ENCODE measurements at places on chromosomes 4 and X.

DNA sequence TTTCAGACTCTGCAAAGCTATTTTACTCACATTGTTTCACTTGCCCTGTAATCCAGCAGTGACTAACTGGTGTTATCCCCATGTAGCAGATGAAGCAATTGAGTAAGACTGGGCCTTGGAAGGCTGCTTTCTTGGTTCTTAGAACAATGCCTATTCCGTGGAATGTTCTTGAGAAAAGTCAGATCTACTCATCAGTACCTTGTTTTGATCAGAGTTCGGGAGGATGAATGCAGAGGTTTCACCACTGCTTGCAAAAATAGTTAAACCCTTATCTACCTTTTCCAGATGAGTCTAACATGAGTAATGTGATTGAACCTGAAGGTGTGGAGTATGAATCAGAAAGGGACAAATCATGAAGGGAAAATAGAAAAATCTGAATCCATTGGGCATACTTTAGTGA lies 1.8 kb downstream of the MAOB start:
- DNase-seq = no peak

DNA sequence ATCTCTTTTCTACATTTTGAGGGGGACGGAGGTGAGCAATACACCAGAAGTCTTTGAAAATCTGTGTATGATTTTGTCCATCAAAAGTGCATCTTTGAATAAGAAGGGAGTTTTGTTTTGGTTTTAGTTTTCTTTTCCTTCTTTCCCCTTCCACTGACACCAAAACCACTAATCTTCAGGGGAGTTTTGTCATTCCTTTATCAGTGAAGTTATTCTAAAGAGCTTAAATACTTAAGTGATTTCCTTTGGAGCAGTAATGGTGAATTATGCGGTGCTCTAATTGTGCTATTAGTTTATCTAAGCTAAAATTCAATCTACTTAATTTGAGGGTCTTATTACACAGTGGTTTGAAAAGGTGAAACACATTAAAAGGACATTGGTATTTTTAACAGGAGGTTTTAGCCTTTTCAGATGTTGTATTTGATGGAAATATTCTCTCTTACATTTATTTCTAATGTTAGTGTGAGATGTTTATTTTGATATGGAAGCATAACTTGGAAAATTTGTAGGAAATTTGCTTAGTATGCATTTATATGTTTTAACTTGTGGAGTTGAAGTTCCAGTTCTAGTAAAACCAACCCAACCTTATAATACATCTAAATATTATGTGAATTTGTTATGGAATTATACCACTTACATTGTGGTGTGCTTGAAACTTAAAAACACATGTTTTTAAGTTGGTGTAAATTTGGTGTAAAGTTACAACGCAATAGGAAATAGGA lies 124.9 kb downstream of the PCDH7 start:
- no peak for DNase-seq

DNA sequence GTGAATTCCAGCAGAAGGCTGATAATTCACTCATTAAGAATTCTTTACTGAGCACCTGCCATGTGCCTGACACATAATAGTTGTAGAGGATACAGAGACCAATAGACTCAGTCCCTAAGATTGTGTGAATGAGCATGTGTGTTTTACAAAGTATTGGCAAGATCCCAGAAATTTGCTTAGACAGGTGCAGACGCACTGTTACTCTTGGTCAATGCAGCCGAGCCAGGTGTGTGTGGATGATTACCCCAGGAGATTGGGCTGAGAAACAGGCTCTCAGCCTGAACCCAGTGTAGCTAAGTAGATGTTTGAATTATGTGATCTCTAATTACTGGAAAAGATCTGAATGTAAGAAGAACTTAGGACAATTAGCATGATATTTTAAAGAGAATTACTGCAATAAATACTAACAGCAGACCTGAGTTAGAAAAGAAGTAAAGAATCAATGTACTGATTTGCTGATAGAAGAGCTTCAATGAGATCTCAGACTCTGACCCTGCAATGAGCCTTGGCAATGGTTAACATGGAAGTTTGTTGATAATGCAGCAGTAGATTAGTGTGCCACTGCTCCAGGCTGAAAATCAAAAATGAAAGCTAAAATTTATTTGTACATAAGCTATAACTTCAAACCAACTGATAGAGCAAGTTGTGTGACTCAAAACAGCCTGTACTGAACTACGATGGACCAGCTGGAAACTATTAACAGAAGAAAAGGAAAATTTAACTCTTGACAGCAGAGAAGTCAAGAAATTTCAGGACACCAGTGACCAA lies 32.2 kb upstream of the NDST4 start:
- no peak for DNase-seq

DNA sequence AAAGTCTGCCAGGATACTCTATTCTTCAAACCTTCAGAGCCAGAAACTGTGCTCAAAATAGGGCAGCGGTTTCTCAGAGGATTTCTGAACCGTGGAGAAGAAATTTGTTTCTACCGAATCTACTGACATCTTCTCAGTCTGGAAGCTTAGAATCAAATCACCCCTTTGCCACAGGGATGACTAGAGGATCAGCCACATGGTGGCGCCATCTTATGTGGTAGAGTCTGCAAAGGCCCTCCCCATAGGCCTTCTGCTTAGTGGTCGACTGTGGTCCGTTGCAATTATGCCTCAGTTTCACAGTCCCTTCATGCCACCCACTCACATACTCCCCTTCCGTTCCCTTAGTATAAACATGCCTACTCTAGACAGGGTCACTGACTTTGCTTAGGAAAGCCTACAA lies 680.7 kb upstream of the SPANXN1 start:
- no peak for DNase-seq

DNA sequence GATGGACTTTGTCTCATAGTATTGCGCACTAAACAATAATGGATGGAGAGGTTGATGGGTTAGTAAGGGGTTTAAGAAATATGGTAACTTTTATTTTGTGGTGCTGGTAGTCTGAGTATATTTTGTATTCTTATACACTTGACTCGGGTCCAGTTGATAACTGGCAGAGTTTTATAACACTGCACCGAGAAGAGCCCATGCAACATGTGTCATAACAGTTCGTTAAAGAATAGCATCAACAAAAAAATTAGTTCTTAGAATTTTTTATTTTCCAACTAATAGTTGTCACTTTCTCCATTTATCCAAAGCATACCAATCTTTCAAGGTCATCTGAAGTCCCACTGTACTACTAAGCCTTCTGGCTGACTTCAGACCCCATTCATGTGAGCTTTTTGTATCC lies 175.1 kb downstream of the SOWAHB start:
- no peak for DNase-seq
